ENCODE measurements at places on chromosomes 2 and 18.

- peak; percentile 10 for DNase-seq
Measured at GRCh38 chr2:136281281-136282114, 163.5 kb upstream of the CXCR4 start.

GRCh38 chr18:74303936-74304335 is 11.7 kb upstream of the C18orf63 start:
- no peak for DNase-seq

GRCh38 chr2:145038041-145038525 is 518.2 kb upstream of the ZEB2 start:
- DNase-seq: no peak

DNA sequence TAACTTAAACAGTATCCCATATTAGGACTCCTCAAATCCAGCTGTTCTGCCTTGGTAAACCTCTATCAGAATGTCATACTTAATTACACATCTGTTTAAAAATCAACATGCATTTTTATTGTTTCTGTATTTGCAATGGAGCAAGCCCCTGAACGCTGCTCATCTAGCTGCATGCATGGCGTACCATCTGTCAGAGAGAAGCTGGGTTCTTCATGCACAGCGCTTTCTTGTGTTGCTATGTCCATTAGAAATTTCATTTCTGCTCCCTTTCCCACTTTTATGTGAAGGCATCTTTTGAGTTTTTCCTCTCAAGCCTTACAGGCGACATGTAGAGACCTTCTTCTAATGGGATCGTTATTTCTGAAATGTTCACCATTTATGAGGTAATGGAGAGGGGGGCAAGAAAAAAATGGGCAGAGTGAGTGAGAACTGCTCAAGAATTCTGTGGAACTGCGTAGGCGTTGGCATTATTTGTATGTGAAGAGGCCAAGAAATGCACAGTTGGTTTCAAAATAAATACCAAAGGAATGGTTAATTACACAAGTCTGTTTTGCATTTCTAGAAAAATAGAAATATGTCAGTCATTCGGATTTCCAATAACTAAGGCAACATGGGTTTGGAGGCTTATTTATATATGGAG is 31.6 kb downstream of the INSIG2 start:
- no peak for DNase-seq

DNA sequence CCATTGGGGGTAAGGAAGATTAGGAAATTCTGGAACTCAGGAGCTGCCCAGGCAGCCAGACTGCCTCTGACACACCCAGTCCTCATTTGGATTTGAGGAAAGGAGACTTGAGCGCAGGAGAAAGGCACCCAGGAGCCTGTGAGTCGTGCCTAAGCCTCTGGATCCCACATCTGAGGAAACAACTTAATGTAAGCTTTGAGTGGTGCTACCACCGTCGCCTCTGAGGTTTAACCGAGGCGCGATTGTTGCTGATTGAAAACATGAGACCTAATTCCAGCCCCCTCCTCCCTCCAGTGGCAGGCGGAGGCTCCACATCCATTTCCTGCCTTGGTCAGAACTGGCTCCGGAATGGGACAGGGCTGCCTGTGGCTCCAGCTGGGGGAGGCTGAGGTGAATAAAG is 176.7 kb upstream of the PKDCC start:
- DNase-seq: no peak

GRCh38 chr18:56455141-56455540 is 183.3 kb downstream of the TXNL1 start:
- no peak for DNase-seq
